ENCODE measurements at places on chromosomes 11 and 22.

DNA sequence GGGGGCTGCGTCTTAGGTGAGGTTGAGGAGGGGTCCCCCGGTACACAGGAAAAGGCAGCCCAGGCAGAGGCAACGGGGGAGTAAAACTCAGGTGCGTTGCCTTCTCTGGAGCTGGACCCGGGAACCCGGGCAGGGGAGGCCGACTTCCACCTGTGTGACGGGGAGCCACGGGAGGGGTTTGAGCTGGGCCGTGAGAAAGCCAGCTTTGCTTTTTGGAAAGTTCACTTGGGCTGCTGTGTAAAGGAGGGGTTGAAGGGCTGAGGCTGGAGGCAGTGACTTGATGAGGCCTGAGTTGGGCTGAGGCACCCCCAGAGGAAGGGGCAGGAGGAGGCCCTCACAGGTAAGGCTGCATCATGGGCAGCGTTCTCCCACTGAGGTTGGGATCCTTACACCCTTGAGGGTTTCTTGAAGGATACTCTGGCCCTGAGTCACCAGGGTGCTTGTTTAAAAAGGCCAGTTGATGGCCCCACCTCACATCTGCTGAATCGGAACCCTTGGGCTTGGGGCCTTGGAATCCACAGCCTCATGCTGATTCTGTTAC is 47.2 kb downstream of the CHRDL2 start:
- no peak for DNase-seq

GRCh38 chr11:85318573-85318972 is 308.6 kb downstream of the DLG2 start:
- DNase-seq: no peak

DNA sequence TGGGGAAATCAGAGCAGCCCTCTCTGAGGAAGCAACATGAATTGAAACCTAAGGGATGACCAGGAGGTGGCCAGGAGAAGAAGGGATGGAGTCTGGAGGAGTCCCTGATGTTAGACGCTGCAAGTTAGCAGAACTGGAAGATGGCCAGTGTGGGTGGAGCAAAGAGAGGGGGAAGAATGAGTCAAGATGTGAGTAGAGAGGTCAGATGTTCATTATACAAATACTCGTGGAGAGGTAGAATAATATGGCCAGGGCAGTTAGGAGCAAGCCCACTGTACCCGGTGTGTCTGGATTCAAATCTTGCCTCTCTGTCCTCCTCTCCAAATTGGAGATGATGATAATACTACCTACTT is 242.0 kb downstream of the TENM4 start:
- DNase-seq: no peak

GRCh38 chr11:100851147-100851546 is 164.1 kb downstream of the ARHGAP42 start:
- no peak for DNase-seq

DNA sequence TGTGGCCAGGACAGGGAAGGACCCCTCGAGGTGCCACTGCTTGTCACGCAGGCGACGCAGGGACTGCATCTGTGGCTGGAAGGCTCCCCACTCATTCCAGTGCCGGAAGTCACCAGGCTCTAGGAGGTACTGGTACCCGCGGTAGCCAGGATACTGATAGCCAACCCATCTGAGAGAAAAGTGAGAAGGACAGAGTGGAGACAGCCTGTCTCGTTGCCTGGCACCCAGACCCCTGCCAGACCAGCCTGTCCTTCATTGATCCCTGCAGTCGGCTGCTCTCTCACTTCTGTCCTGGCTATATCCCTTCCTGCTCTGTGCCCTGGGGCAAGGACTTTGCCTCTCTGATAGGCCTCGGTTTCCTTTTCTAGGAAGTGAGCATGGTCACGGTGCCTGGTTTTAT is 9.6 kb upstream of the TPST2 start:
- no peak for DNase-seq

- no peak for DNase-seq
These were observed 2.7 kb upstream of the OR2D2 start for GRCh38 chr11:6895010-6895409.

GRCh38 chr11:87560352-87560751 is 522.6 kb downstream of the TMEM135 start:
- DNase-seq: no peak

DNA sequence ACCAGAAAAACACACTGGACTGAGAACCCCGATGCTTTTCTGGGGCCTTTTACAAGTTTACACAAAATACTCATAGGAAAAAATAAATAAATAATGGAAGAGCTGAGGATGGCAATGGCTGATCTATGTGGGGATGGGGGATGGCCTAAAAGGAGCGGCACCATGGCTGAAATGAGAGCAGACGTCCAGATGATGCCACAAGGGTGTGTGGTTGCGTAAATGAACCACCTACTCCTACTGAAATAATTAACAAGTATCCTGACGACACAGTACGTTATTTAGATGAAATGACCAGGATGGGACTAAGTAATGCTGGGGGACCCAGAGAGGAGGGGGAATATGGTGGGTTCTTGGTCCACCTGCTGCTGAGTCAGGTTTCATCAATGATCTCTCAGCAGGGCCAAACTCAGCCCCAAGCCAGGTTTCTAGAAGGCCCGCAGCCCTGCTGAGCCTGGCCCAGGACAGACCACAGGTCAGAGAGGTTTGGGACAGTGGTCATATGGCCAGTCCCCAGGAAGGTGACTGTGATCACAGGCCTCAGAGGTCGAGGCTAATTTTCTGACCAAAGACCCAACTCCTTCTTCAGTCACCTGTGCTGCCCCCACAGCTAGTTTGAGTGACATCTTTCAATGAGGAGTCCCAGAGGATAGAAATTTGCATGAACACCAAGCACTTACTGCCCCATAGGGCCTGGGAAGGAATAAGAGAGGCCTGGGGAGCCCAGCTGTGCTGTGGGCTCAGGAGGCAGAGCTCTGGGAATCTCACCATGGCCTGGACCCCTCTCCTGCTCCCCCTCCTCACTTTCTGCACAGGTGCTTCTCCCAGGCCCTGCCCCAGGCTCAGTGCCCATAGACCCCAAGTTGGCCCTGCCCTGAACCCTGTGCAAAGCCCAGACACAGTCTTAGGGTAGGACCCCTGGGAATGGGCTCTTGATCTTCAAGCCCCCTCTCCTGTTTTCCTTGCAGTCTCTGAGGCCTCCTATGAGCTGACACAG is 76.3 kb upstream of the IGLL5 start:
- no peak for DNase-seq

DNA sequence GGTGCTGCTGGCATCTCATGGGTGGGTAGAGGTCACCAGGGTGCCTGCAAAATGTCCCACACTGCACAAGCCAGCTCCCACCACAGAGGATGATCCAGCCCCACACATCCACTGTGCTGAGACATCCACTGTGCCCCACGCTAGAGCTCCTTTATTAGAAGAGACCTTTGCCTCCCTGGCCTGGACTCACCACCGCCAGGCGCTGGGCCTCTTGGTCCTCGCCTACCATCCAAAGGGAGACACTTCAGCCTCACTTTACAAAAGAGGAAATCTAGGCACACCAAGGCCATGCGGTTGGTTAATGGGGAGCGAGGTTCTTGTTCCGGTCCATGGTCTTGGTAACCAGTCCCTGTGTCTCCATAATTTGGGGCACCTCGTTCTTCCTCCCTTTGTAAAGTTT is 3.4 kb upstream of the ANO1 start:
- no peak for DNase-seq

GRCh38 chr11:75271730-75272129 is 31.2 kb downstream of the TPBGL start:
- DNase-seq: no peak

- DNase-seq: no peak
These were observed 14.7 kb upstream of the GNAZ start for GRCh38 chr22:23055449-23056179.

DNA sequence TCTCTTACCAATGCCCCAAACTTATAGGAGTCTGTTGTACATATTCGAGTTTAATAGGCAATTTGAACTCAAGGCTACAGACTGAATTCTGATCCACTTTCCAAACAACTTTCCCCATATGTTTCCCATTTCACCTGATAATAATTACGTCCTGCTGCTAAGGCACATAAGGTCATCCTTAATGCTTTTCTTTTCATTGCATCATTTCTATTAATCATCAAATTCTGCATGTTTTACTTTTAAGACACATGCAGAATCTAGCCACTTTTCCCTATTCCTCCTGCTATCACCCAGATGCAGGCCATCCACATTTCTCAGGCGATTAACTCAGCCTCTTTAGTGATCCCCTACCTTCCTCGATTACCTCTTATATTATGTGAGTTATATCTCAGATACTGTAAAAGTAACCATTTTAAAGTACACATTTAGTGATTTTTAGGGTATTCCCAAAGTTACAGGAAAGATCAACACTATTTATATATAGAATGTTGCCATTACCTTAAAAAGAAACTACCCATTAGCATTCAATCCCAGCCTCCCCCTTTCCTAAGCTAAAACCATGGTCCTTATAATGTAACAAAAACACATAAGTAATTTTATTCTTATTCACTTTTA is 14.9 kb downstream of the XKR3 start:
- DNase-seq: no peak

DNA sequence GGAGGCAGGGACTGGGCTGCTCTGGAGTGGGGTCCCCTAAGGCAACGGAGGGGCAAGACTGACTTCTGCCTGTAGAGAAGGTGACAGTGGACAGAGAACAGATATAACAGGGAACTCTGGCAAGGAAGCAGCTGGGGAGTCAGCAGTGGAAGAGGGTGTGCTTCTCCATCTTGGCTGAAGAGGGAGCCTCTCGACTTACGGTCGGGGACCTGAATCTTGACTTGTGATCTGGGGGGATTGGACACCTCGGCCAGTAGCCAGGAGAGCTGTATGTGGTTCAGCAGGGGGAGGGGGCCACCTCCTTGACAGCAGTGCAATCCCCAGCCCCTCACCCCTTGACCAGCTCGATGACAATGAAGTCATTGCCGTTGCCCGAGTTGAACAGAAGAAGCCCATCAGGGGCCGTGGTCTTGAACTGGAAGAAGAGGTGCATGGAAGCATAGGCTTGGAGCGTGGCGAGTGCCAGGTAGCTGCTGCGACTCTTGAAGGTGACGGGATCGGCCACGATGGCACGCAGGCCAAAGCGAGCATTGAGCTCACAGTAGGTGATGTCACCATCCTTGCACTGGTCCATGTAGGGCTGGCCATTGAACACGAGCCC is 60.0 kb downstream of the SLC22A12 start:
- peak; percentile 66 for DNase-seq

DNA sequence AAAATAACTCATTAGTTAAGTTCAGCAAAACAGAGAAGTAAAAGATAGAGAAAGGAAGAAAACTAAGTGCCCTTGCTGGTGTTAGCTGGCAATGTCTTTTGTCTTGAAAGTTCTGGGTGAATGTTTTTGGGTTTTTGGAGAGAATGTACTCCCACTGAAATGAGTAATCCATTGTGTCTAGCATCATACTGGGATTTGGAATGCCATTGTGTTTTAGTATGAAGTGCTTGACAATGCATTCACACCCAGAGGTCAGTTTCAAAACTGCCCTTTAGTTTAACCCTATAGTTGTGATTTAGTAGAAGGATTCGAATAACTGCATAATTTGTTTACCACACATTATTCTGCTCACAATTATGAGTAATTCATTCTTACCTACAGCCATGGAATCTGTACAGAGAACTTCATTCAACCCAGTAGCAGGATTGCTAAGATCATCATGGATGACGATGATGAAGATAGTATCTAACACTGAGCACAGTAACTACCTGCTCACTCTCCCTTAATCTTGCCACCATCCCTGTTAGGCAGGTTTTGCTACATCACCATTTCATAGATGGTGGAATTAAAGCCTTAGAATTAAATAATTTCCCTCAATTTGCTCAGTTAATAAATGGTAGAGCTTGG is 33.9 kb downstream of the MAML2 start:
- DNase-seq: peak; percentile 47

DNA sequence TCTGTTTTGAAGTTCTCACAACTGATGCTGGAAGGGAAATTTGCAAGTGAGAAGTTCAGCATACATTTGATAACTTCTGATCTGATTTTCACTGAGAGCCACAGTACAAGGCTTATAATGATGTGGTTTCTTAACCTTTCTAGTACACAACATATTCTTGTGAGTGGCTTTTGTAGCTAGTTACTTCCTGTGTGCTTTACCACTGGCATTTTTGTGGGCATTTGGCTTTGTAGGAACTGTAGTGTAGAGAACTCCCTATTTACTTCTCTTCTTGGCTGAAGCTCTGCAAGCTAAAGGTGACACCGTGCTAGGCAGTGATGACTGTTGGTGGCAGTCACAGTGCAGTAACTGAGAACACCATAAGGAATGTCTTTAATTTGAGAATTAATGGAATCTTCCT is 14.9 kb downstream of the USP47 start:
- no peak for DNase-seq

DNA sequence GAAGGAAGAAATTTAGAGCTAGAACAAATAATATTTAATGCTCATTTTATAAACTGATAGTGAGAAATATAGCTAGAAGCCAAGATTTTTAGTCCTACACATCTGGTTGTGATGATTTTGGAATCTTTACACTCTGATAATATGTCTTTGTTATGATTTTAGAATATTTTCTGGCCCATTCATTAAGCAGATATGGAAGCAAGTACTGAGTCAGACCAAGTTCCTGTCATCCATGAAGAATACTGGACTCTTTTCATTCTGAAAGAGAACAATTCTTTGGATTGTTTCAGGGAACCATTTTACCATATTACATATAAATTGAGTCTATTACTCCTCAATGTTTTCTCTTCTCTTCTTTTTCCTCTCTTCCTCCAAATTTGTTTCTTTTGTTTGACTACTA is 227.4 kb downstream of the TMEM135 start:
- no peak for DNase-seq

DNA sequence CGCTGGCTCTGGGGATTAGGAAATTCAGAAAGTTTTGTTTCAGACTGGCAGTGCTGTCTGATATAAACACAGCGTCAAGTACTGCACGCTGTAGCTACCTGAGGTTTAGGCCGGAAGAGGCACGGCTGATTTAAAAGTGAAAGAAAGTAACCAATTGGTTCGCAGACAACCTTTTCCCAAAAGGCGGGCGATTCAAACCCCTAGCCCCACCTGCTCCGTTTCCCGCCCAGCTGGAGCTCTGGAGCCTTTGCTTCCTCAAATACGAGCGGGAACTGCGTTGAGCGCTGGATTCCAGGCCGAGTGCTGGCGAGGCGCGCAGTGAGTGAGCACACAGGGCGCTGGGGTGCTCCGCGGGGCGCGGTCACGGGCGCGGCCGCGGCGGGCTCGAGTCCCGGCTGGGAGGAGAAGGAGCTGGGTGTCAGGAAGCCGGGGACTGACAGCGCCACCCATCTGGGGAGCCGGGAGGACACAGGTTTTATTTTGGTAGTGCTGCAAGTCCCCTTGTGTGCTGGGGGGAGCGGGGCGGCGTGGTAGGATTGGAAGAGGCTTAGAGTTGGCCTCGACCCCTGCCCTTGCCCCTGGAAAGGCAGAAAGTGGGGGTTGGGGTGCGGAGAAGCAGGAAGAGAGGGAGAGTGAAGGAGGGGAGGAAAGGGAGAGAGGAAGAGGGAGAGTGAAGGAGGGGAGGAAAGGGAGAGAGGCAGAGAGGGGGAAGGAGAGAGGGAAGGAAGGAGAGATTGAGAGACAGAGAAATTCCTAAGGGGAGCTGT is 2.1 kb downstream of the FAM111A start:
- DNase-seq: peak; percentile 88

DNA sequence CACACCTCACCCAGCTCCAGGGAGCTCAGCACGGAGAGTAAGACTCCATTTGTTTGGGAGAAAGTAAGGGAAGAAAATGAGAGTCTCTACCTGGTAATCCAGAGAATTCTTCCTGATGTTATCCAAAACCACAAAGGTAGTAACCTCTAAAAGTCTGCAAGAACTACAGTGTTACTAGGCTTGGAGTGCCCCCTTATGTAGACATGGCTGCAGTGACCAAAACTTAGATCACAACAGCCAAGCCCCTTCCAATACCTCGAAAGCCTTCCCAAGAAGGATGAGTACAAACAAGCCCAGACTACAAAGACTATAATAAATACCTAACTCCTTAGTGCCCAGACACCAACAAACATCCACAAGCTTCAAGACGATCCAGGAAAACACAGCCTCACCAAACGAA is 4.9 kb downstream of the UBE2L6 start:
- DNase-seq: no peak
